Femur (tissue), 1 donor: ENCODE measurements at places on chromosomes 7 and 10.

DNA sequence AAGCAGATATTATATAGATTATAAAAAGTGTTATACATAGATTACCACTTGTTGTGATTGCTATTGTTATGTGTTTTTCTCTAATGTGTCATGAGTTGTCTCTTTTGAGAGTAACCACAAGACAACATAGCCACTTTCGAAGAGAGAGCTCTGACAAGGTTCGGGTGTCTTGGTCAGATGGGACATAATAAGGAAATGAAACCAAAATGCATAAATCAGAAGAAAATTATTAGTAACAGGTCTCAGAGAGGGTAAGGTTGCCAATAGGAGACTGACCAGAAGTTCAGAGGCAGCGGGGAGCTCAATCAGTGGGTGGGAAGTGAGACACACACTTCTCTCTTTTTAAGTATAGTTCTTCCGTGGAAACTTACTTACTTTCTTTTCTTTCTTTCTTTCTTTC is 639.2 kb upstream of the POT1 start:
- DNase-seq = no peak

DNA sequence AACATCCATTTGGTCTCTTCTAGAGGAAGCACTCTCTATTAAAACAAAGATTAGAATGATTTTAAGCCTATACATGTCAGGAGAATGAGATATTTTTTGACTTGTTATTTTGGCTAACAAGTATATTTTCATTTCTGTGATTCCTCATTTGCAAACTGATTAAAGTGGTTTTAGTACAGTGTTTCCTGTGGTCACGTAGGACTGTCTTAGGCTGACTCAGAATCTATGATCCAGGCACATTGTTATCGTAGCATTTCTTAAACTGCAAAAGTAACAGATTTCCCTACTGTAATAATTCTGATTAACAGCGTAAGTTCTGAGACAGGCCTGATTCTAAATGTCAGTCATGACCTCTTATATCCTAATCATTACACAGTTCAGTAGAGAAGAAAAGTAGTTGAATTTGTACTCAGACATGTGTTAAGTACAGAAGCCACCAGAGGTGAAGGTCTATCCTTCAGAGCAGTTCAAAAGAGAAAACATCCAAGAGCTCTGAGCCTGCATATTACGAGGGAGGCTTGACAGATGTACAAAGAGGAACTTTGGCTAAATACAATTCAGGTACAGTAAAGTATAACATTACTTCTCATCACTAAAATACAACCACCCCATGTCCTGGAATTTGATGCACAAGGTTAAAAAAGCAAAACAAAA is 124.1 kb upstream of the TEX47 start:
- DNase-seq = no peak

- DNase-seq = no peak
These were observed 227.0 kb downstream of the DKK1 start for GRCh38 chr10:52541006-52541473.

DNA sequence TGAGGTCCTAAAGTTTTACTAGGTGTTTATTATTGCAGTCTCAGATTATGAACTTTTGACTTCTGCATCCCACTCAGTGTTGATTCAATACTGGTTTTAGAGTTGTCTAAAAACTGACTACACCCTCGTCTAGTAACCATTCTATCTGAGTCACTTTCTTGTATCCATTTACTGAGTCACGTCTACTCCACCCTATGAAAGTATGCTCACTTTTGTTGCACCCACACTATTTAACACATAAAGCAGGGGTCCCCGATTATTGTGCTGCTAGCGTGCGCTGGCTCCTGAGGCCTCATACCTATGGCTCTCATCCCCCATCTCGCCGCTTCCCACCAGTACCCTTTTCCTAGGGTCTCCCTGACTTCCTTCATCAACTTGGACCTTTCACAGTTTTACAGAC is 2.0 kb downstream of the SAMD9 start:
- no peak for DNase-seq
